Small intestine (tissue), 16 donors: ENCODE measurements at places on chromosomes 12 and 14.

DNA sequence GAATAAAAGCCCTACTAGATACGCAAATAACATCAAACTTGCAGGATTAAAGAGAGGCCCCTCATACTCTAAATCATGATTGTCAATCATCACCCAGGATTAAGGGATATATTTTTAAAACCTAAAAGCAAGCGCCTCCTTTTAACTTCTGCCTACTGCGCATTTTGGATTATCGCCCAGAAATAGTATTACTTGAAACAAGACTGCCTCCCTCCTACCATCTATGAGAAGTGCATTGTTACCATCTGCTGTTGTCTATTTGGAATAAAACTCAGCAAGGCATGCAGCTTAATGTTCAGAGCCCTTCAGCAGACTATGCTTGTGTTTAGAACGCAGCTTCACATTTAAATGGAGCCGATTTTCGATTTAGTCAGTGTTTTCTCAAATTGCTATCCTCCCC lies 79.6 kb downstream of the EXOC5 start:
- DNase-seq = no peak

- DNase-seq = no peak
Measured at GRCh38 chr12:80938397-80938796, 663 bp upstream of the LIN7A start.

- no peak for DNase-seq
Measured at GRCh38 chr12:19515179-19515578, 75.9 kb downstream of the AEBP2 start.

DNA sequence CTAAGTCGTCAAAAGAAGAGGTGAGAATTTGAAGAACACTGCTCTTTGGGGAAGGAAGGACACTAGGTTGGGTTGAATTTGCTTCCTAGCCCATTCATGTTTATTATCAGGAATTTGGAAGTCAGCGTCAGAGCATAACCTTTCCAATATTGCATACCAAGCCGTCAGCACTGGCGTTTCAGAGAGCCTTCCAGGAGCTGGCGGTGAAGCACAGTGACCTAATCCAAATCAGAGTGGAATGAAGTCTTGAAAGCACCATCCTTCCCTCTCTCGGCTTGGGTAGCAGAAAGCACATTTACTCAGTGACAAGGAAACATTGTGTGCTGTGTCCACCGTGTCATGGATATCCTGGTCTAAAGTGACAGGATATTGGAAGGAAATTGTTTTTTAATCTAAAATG lies 240.3 kb upstream of the PELI2 start:
- DNase-seq = no peak

DNA sequence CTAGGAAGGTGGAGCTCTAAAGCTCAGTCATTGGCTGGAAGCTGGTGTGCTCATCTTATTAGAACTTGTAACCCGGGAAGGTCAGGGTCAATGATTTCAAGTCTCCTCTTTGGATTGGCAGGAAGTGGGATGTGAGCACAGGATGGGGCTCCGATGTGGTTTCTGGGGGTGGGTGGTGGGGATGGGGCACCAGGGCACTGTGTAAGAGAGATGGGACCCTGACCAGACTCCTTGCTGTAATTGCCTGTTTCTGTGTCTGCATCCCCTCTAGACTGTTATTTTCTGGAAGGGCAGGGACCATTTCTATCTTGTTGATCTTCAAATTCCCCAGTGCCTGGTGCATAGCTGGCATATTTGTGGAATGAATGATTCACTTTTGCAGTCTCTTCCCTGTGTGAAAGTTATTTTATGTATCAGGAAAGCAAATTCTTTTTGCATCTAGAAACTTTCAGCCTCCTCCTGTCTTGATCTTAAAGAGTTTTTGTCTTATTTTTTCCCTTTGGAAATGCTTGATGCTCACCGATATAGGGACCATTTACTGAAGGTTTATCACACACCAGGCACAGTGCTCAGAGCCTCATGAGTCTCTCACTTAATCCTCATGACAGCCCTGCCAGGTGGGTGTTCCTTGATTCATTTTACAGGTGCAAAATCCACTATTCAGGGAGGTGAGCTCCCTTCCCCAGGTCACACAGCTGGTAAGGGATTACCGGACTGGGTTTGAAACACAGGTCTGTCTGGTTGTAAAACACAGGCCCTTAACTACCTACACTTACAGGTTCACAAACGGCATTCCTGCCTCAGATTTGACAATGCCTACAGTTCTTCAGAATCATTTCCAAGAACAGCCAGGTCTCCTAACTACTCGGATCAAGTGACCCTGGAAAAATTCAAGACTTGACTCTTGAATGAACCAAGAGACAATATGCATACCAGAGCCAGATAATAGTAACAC lies 86.9 kb upstream of the IGF1 start:
- DNase-seq = no peak
